ENCODE measurements at places on chromosomes 4 and X. TPM values are rescaled to one million over a fixed set of nuclear protein-coding genes. Genes with fewer than 3 reads are reported as not detected.

DNA sequence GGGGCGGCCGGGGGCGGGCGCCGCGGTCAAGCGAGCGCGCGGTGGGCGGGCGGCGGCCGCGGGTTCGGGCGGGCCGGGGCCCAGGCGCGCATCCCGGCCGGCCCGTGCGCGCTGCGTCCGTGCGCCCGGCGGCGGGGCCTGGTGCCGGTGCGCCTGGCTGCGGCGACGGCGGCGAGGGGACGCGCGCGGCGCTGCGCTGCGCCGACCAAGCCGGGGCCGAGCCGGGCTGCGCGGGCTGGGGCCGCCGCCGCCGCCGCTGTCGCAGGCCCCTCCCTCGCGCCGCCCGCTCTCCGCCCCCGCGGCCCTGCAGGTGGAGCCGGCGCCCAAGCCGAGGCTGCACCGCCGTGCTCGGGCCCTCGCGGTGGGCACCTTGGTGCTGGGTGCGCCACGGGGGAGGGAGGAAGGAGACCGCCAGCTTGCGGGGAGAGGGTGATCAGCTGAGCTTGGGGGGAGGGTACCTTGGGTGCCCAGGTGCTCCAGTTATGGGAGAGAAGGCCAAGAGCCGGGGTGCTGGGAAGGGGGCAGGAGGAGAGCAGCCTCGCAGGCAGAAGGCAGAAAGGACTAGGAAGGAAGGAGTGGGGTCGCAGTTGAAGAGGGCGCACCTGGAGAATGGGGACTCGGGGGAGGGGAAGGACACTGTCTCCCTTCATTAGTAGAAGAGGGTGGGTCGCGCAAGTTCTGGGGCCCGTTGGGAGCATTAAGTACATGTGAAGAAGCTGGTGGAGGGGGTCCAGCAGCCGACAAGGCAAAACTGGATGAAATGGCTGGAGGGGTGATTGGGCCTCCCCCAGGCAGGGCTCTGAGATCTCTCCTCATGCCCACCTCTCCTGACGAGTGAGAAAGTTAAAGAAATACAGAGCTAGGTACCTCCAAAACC is at the start of gene PPP2R2C:
PPP2R2C (minus strand) TSS at position 228 of the 877 bp plus-strand sequence. CDS start 385 bp downstream, outside the sequence.
- no peak for DNase-seq
- no peak within 1 kb of the TSS for H3K4me3 ChIP-seq
- H3K4me1 ChIP-seq: no peaks in the 10 kb centered on the region
- H3K27me3 ChIP-seq: no peaks in the 10 kb centered on the region
- no peak within 1 kb of the TSS for H3K27ac ChIP-seq

- DNase-seq: no peak
- no peaks in the 10 kb centered on the region for H3K27me3 ChIP-seq
- peak overlapping the region; percentile 93 for H3K27ac ChIP-seq
- H3K36me3 ChIP-seq: no peaks in the 10 kb centered on the region
- peak overlapping the region; percentile 94 for H3K4me3 ChIP-seq
Observed at GRCh38 chr4:127881563-127881864, 821 bp downstream of the PLK4 start.

DNA sequence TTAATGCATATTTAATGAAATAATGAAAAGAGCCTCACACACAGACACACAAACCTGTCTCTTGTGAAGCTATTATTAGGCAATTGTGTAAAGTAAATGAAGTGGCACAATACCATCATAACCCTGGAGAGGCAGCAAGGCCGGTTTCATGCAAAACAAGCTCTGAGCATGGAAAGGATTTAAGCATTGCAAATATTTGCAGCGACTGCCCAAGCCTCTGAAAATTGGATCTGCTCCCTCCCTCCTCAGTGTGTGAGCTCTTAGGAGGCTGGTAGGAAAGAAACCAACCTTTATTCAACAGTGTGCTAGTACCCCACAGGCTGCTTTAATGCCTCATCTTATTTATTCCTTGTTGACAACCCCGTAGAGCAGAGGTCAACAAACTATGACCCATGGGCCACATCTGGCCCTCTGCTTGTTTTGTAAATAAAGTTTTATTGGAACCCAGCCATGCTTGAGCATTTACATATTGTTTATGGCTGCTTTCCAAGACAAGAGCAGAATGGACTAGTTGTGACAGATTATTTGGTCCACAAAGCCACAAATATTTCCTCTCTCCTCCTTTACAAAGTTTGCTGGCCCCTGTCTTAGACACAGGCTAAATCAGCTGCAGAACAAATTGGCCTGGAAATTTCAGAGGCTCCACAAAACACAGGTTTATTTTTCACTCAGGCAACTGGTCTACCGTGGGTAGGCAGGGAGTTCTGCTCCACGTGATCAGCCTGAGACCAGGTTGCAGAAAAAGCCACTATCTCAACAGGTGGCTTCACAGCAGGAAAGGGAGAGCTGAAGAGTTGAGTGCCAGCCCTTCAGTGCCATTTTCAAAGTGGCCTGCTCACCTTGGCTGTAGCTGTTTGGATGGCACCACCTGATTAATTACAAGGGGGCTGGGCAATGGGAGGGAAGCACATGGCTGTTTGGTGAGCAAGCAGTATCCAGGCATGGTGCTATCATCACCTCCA is 16.8 kb downstream of the RS1 start:
- H3K27ac ChIP-seq: no peak overlapping the region
- no peaks in the 10 kb centered on the region for H3K27me3 ChIP-seq
- H3K4me3 ChIP-seq: no peak overlapping the region
- DNase-seq: no peak
- H3K4me1 ChIP-seq: no peaks in the 10 kb centered on the region
- no peaks in the 10 kb centered on the region for H3K36me3 ChIP-seq

AFF2 gene
- polyA plus RNA-seq: not detected

DNA sequence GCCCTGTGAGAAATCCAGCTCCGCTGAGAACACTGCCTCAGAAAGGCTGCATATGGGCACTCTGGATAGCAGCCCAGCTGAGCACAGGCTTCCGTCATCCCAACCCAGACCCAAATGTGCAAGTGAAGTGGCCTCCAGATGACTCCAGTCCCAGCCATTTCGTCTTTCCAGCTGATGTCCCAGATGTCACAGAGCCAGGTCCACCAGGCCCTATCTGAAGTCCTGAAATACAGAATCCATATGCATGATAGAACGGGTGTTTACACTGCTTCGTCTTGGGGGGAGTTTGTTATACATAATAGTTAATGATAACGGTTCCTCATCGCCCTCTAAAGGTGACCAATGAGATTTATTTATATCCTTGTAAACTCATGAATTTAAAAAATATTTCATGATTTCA is 72.6 kb upstream of the TRIM2 start:
- peaks cover 10% of the 10 kb centered on the region for H3K4me1 ChIP-seq
- H3K4me3 ChIP-seq: no peak overlapping the region
- no peak for DNase-seq

DNA sequence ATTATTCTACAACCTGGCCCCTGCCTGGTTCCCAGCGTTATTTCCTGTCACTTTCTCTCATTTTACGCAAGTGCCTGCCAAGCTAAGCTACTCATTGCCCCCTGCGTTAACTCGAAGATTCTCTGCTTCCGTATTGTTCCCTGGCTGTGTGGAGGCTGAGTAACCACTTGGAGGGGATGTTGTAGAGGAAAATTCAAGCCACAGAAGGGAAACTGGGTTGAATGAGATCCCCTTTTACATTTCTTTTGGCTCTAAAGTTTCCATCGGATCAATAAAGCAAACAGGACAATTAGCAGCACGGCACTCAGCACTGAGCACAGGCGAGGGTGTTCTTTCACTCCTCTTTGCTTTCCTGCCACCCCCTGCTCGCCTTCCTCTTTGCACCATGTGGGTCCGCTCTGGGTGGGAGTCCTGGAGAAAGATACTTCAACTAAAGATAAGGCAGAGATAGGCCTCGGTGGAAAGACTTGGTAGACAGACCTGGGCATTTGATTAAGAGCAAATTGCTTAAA is 4.2 kb upstream of the TMSB4X start:
- H3K27me3 ChIP-seq: no peaks in the 10 kb centered on the region
- peak overlapping the region; percentile 73 for H3K27ac ChIP-seq
- peaks cover 11% of the 10 kb centered on the region for H3K4me1 ChIP-seq
- no peaks in the 10 kb centered on the region for H3K36me3 ChIP-seq

DNA sequence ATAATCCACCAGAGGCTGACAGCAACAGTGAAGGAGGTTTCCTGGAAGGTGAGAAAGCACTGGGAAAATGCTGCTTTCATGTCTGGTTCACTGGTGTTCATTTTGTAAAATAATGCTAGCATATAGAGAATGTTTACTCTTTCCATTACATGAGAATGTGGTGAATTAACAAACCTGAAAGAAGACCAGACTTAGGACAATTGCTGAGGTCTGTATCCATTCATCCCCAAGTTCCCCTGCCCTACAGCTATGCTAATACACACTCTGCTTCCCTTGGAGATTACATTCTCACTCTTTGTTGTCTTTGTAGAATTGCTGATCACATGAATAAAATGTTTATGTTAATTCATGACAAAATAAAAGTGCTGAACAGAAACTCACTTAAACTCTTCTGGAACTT is 99.5 kb downstream of the ARHGAP6 start:
- H3K27me3 ChIP-seq: no peaks in the 10 kb centered on the region
- H3K27ac ChIP-seq: no peak overlapping the region
- H3K4me3 ChIP-seq: no peak overlapping the region
- no peak for DNase-seq
- H3K36me3 ChIP-seq: no peaks in the 10 kb centered on the region

DNA sequence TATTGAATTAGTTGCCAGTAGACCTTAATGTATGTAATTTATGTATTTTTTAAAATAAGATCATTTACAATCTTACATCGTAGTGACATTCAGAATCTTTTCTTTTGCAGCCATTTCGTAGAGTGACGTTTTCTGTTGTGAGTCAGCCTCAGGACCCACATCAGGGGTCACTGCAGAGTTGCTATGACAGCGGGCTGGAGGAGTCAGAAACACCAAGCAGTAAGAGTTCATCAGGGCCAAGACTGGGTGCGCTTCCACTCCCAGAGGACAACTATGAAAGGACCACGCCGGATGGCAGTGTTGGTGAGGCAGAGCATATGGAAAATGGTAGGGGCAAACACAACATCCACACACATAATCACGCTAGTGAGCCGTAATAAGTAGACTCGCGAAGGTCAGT is 199.9 kb downstream of the PCDH7 start:
- no peaks in the 10 kb centered on the region for H3K27me3 ChIP-seq
- H3K27ac ChIP-seq: no peak overlapping the region
- no peaks in the 10 kb centered on the region for H3K4me1 ChIP-seq

- no peak for DNase-seq
- no peak overlapping the region for H3K27ac ChIP-seq
- H3K27me3 ChIP-seq: no peaks in the 10 kb centered on the region
- no peak overlapping the region for H3K4me3 ChIP-seq
- H3K4me1 ChIP-seq: no peaks in the 10 kb centered on the region
Observed at GRCh38 chrX:16188687-16189086, 21.4 kb downstream of the MAGEB17 start.

BRS3 gene
- polyA plus RNA-seq: not detected

DNA sequence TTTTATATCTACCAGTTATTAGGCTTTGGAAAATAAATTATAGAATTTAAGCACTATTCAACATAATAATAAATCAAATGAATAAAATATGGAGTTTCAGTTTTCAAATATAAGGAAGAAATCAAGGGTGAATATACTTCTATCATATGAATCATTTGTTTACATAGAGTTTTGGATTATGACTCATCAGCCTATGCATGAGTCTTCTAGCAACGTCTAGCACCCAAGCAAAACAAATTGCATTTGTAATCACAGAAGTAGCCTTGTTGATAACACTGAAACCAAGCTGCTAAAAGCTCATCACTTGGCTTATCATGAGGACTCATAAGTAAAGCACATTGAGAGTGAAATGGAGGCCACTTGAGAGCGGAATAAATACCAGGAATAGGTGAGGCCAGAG is 434.6 kb downstream of the PCDH11X start:
- no peak for DNase-seq
- no peak overlapping the region for H3K27ac ChIP-seq
- H3K4me1 ChIP-seq: no peaks in the 10 kb centered on the region
- no peaks in the 10 kb centered on the region for H3K27me3 ChIP-seq

DNA sequence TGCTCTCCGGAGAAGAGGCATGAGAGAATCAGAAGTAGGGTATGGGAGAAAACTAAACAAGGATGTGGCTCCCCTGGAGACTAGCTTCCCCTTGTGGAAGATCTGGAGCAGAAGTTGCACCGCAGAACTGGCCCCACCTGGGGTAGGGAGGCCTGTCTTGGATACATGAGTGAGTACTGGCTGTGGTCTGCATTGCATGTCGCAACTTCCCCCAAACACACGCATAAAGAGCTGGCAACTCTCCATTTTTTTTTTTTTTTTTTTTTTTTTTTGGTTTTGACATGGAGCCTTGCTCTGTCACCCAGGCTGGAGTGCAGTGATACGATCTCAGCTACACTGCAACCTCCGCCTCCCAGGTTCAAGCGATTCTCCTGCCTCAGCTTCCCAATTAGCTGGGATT is 119.9 kb downstream of the EGF start:
- no peaks in the 10 kb centered on the region for H3K27me3 ChIP-seq
- H3K27ac ChIP-seq: no peak overlapping the region
- no peak for DNase-seq
- no peaks in the 10 kb centered on the region for H3K36me3 ChIP-seq
- no peak overlapping the region for H3K4me3 ChIP-seq

DNA sequence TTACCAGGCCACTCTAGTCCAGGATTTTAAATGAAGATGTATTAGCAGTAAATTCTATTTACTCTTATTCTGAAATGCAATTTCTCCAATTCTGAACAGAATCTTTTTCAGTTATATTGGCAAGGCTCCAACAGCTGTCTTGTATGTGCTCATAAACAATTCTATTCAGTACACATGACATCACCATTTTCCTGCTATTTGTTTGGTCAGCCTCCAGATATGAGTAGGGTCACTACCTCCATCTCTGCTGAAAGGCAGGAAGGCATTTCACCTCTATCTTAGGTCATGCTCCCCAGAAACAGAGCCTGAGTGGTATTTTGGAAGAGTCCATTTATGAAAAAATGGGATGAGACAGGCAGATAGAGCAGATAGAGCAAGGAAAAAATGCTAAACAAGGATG is 151.1 kb upstream of the ADGRL3 start:
- no peaks in the 10 kb centered on the region for H3K36me3 ChIP-seq
- no peak for DNase-seq
- H3K4me3 ChIP-seq: no peak overlapping the region
- no peaks in the 10 kb centered on the region for H3K27me3 ChIP-seq

GRCh38 chrX:77434962-77435361 is 12.2 kb upstream of the FGF16 start:
- no peaks in the 10 kb centered on the region for H3K27me3 ChIP-seq
- H3K4me3 ChIP-seq: no peak overlapping the region
- H3K4me1 ChIP-seq: no peaks in the 10 kb centered on the region
- H3K27ac ChIP-seq: no peak overlapping the region
- no peak for DNase-seq
- H3K36me3 ChIP-seq: no peaks in the 10 kb centered on the region

GCNA gene
- 0.37 TPM for polyA plus RNA-seq

DNA sequence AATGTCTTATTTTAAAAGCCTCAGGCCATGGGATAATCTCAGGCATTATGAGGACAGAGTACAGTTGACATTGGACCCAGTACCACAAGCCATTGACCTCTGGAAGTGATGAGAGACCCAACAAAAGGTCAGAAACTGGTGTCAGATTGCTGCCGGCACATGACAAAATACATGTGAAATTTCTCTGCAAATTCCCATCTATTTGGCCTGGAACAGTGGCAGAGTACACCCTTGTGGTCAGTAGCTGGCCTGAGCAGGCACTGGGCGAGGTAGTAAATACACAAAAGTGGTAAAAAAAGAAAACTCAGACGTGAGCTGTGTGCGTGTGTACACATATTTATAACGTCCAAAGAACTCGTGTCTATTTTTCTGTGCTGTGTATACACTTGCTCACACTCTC is 155.5 kb downstream of the DHX15 start:
- no peak for DNase-seq
- no peak overlapping the region for H3K27ac ChIP-seq
- H3K36me3 ChIP-seq: no peaks in the 10 kb centered on the region

F9 gene
- not detected for polyA plus RNA-seq

Data from GM12878 (cell line).